Stimulated activated naive B cell treated with anti-CD40 and anti-IgM and Interleukin-4, amounts not matched to agents 10 μg/mL and 1 μg/mL and 100 μg/mL, for 72 hours (primary cell): ENCODE measurements at places on chromosomes 13 and 19.

DNA sequence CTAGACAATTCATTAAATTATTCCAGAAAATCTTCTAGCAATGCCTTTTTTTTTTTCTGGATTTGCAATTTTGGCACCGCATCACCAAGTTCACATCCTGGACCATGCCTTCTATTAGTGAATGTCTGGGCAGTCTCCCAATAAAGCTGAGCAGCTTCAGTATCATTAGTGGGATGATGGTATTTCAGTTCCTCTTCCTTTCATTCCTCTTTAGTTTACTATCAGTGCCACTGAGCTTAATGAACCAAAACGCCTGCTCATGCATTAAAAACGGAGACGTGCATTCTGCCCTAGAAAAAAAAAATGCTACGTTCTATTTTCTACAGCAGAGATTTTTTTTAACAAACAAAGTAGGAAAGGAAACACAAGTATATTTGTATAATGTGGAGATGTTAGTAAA lies 343.0 kb downstream of the PCDH9 start:
- peak; percentile 4 for DNase-seq

GRCh38 chr13:113882267-113882630 lies 18.4 kb upstream of the GAS6 start:
- DNase-seq: no peak

GRCh38 chr13:88800505-88800904 lies 1129.3 kb downstream of the SLITRK5 start:
- DNase-seq: no peak

DNA sequence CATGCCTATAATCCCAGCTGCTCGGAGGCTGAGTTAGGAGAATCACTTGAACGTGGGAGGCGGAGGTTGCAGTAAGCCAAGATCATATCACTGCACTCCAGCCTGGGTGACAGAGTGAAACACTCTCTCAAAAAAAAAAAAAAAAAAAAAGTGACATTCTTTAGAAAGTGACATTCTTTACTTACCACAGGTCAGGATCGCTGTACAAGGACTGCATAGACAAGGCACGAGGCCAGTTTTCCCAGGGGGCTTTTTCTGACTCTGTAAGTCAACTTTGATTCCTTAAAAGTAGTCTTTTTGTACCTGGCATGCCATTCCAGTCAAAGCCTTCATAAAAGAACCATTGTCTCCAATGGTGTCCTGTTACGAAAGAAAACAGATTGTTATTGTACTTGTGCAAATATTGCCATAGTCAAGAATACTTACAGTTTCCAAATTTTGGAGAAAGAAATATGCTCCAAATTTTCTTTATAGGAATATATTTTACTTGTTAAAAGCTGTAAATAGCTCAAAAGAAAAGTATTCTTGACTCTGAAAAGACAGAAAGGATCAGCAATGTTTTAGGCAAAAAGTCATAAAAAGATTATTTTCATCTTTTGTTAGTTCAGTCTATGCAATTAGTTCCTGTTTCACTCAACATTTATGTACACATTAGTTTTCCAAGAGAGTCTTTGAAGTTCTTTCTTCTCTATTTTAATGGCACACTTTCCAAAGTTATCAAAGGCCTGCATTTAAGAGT lies 39.3 kb downstream of the CEACAM1 start:
- DNase-seq: no peak

DNA sequence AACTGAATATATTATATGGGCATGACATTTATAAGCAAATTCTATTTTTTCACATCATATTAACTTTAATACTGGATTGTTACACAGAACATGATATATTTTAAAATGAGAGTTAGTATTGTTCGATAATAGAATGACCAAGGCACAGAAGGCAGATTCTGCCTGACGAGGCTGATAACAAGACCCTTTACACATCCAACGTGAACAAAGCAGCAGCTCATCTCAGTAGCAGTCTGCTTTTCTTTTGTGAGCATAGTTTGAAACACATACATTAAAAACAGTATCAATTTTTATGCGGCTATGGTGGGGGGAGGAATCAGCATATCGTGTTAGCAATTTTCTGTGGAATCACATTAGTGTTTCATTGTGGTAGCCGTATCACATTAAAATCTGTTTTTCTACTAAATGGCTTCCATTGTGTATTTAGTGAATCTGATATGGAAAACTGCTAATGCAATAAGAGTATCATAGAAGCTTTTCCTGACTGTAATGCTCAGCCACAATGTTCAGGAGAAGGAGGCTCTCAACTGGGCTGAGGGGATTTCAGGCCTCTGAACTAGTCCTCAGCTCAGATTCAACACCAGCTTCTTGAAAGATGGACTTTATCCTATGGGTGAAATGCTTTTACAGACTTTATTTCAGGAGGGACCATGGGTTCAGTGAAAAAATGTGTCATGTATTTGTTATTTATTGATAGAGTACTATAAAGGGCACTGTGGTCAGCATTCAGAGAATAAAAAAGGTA lies 4.0 kb downstream of the SMAD9 start:
- no peak for DNase-seq

DNA sequence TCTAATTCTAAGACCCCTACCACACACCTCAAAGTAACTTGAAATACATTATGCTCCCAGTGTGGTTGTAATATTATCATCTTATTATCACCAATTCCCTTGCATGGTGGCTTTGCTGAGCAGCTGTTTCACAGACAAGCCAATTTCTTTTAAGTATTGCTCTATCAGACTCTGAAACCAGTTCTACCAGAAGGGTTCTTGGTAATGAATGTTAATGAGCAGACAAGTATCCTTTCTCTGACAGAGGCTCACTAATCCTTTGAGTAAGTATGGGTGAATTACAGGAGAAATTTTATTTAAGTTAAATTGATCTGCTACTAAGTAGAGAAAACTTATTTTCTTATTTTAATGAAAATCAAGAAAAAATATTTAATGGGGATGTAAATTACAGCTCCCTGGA lies 326.0 kb downstream of the GPC6 start:
- DNase-seq: no peak

DNA sequence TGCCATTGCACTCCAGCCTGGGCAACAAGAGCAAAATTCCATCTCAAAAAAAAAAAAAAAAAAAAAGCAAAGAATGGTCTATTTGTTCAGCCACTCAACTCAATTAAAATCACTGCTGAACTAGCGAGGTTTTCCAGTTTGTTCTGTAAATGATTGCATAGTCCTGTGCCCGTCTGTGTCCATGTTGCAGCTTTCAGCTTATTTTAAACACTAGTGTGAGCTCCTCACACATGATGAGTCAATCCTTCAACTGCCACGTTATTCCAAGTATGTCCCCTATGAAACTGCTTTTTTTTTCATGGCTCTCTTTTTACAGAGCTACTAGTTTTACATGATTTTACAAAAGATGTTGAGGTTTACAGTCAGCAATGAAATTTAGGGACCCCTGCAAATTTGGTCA lies 12.2 kb downstream of the SUGP2 start:
- no peak for DNase-seq

DNA sequence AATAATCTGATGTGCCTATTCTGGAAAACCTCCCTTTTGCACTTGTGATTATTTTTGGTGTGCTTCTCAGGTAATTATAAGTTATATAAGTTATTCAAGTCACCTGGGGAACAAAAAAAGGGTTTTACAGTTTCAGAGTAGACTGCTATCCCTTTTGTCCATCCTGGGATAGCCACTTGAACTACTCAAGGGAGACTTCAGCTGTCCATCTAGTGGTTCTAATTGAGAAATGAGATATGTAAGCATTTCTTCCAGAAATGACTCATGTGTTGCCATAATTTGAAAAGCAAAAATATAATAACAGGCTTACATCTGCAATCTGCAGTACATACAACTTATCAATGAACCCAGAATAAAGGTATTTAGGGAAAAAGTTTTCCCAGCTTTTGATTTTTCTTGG lies 20.4 kb downstream of the UBL3 start:
- no peak for DNase-seq

DNA sequence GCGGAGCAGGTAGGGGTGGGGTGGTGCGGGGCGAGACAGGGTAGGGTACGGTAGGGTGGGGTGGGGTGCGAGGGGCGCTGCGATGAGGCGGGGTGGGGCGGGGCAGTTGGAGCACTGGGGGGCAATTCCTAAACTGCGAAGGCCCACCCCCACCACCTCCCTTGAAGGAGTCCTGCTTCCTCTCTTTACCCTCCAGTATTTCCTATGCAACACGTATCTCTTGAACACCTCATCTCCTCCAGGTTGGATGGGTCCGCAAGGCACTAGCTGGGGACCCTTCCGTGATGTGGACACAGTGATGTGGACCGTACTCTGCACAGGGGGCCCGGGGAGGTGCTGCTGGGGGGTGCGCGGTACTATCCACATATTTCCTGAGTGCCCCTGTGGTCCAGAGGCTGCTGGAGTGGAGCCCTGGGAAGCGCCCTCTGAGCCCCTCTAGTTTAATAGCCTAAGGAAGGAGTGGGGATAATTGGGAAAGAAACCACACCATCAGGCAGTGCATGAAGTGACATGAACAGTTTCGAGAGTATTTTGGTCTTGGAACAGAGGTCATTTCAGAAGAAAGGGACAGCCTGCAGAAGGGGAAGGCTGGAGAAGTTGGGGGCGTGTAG lies 1.1 kb downstream of the IL17D start:
- no peak for DNase-seq

GRCh38 chr13:66644855-66645460 lies 585.2 kb downstream of the PCDH9 start:
- no peak for DNase-seq

DNA sequence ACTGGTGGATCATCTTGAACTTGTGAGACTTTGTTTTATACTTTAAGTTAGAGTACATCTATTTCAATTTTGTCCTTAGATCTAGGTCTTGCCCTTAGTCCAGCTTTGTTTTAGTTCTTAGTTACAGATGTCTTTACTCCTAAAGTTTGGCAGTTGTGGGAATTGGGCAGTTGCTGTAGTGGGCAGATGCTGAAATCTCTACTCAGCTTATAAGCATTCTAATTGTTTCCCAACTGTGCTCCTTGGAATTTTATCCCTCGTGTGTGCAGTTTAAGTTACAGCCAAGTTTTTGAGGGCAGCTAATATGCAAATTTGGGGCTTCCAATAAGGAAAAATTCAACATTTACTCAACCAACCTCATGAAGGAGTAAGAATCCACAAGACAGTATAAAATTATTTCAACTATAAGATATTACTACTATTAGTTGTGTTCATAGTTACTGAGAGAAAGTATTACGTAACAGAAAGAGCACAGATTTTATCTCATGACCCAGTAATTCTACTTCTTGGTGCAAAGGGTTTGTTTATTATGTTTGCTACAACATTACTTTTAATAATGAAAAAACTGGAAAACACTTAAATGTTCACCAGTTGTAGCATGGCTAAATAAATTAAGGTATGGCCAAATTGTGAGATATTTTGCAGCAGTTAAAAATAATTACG lies 32.9 kb downstream of the CCDC122 start:
- DNase-seq: no peak

DNA sequence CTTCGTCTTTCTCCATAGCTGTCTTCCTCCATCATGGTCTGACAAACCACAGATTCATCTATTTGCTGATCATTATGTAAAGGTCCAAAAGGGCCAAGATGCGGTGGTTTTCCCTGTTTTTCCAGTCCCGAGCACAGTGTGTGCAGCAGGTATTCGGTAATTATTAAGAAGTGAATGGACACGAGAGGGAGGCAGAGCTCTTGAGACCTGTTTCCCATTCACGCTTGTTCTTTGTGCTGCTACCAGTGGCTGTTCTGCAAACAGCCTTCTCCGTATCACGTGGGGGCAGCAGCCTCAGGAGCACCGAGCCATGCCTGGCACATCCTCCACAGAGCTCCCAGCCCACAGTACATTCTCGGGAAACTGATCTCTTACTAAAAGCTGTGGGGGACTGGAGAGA lies 50.3 kb downstream of the CCDC70 start:
- DNase-seq: no peak

- no peak for DNase-seq
These were observed 262.4 kb upstream of the SPRY2 start for GRCh38 chr13:80603351-80603750.

DNA sequence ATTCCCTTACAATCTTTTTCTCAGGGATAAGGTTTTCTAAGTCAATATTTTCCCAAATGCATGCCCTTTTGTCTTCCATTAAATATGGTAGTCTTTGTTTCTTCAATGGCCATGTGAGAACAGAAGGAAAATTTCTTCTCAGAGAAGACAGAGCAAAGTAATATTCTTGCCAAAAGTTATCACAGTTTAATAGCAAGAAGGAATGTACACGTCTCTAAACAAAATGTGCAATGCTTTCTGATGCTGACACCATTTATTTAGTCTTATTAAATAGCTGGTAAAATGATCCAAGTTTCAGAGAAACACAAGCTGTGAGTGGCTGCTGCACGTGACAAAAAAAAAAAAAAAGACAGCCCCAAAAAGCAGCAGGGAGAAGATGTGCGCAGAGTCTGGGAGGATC lies 542.5 kb downstream of the GPC6 start:
- no peak for DNase-seq

- no peak for DNase-seq
These were observed 530.0 kb downstream of the RFC3 start for GRCh38 chr13:34347784-34348573.

DNA sequence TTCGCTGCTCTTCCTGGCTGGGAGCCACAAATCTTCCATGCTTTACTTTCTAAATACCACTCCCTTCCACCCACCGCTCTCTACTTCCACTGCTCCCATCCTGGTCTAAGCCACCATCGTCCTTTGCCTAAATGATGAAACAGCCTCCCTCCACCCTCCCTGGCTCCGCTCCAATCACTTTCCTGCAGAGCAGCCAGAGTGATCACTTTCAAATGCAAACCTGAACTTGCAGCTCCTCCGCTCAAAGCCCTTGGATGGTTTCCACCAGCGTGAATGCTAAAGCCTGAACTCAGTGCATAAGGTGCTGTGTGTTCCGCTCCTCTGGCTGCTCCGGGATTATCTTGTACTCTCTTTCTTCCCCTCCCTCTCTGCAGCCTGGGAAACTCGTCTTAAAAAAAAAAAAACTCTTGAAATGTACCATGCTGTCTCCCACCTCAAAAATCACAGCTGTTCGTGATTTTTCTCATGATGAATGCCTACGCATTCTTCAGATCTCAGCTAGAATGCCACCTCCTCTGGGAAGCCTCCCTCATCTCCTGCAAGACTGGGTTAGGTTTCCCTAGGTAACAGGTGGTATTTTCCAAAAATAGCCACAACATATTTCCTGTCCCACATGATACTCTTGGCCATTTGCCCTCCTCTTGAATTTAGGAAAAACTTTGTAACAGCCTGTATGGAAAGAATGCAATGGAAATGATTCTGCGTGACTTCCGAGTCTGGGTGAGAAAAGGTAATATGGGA lies 3.7 kb upstream of the SIN3B start:
- DNase-seq: no peak

GRCh38 chr19:5042556-5042955 lies 73.6 kb downstream of the KDM4B start:
- DNase-seq: no peak

DNA sequence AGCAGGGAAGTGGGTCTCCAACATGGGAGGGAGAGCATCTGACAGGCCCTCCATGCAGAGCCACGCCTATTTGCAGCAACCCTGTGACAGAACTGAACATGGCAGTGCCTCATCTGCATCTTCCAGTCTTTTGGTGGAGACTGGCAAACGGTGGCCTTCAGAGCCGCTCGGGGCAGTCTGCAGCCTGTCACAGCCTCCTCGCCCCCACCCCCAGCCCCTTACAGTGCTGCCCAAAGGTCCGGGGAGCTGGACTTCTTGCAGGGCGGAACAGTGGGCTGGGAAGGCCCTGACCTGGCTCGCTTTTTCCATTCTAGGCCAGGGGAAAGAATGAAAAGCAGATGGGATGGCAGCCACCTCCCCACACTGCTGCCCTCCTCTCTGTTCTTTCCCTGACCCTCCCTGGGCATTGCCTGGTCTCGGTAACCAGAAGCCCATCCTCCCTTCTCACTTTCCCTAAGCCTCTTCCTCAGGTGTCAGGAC lies 2.7 kb downstream of the CALM3 start:
- no peak for DNase-seq
